ENCODE measurements at places on chromosomes 16 and 17. TPM values are rescaled to one million over a fixed set of nuclear protein-coding genes. Genes with fewer than 3 reads are reported as not detected.

The GUCY2D gene
- 0.09 TPM for total RNA-seq

The ANKS4B gene
- 9.2 TPM for total RNA-seq

- H3K27ac ChIP-seq = no peak overlapping the region
- H3K4me3 ChIP-seq = no peak overlapping the region
- H3K4me1 ChIP-seq = peaks cover 27% of the 10 kb centered on the region
- no peak for DNase-seq
- H3K36me3 ChIP-seq = no peaks in the 10 kb centered on the region
Observed at GRCh38 chr16:3152991-3153368, 18.2 kb downstream of the ZNF213 start.

GRCh38 chr17:51563961-51564360 lies 303.6 kb downstream of the UTP18 start:
- no peak overlapping the region for H3K27ac ChIP-seq
- DNase-seq = no peak
- peaks cover 20% of the 10 kb centered on the region for H3K4me1 ChIP-seq
- no peaks in the 10 kb centered on the region for H3K27me3 ChIP-seq
- no peaks in the 10 kb centered on the region for H3K36me3 ChIP-seq

- peak; percentile 77 for DNase-seq
- H3K4me3 ChIP-seq = peak within 1 kb of the TSS; percentile 99
- no peaks in the 10 kb centered on the region for H3K27me3 ChIP-seq
- peaks cover 8% of the 10 kb centered on the region for H3K4me1 ChIP-seq
- H3K36me3 ChIP-seq = peaks cover 7% of the 10 kb centered on the region
Observed at GRCh38 chr17:43006639-43007551, at the start of gene IFI35. TSS of gene IFI35 (plus strand) at chr17:43006784. CDS start at chr17:43006948, 164 bp downstream.
